Prostate gland (tissue), 2 donors: ENCODE measurements at places on chromosomes 12 and 14. TPM values are rescaled to one million over a fixed set of nuclear protein-coding genes. Genes with fewer than 3 reads are reported as not detected.

GRCh38 chr12:1836241-1836803 lies 16.0 kb downstream of the LRTM2 start:
- no peaks in the 10 kb centered on the region for H3K36me3 ChIP-seq
- no peak overlapping the region for H3K27ac ChIP-seq
- no peak overlapping the region for H3K4me3 ChIP-seq
- H3K27me3 ChIP-seq: no peaks in the 10 kb centered on the region

The C12orf50 gene
- not detected for total RNA-seq

DNA sequence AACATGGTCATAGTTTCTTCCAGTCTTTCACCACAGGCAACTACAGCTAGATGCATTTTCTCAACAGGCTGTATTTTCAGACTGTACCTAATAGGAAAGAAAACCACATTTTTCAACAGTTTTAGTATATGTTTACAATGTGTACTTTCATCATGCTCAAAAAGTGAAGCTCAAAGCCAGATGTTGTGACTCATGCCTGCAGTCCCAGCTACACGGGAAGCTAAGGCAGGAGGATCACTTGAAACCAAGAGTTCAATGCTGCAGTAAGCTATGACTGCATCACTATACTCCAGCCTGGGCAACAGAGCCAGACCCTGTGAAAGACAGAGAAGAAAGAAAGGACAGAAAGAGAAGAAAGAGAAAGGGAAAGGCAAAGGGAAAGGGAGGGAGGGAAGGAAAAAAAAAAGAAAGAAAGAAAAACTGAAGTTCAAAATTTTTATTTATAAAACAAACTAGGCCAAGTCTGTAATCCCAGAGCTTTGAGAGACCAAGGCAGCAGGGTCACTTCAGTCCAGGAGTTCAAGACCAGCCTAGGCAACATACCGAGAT lies 25.5 kb downstream of the GXYLT1 start:
- no peaks in the 10 kb centered on the region for H3K36me3 ChIP-seq
- H3K27me3 ChIP-seq: no peaks in the 10 kb centered on the region
- H3K27ac ChIP-seq: no peak overlapping the region
- DNase-seq: no peak
- no peaks in the 10 kb centered on the region for H3K4me1 ChIP-seq

DNA sequence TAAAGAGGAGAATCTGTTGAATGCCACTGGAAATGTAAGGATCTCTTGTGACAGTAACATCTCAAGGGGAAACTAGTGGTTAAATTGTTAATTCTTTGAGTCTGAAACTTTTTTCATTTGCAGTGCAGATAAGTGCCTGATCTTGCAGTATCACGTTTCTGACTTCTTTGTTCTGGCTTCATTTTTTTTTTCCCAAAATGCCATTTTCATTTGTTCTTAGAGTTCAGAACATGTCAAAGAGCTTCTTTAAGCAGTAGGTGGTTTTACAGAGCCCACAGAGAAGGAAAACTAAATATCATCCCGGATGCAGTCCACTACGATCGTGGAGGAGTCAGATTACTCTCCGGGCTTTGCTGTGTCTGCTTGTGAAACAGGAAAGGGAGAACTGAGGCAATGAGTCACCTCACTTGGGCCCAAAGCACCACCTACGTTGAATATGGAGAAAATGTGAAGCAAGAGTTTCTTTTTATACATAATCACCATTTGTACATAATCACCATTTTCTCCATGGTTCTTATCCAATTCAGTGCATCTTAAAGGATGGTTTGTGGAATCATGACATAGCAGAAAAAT lies 43.9 kb downstream of the HMGA2 start:
- no peak overlapping the region for H3K27ac ChIP-seq
- no peak for DNase-seq
- H3K4me1 ChIP-seq: no peaks in the 10 kb centered on the region
- no peak overlapping the region for H3K4me3 ChIP-seq
- H3K36me3 ChIP-seq: no peaks in the 10 kb centered on the region

The AVPR1A gene
- total RNA-seq: 6.2 TPM
